ENCODE measurements at places on chromosomes 6 and 20. TPM values are rescaled to one million over a fixed set of nuclear protein-coding genes. Genes with fewer than 3 reads are reported as not detected.
A peak's percentile ranks its signal among the peaks of the same experiment; 100 is the strongest.

Gene TMEM200A
- 0.39 TPM for total RNA-seq

GRCh38 chr6:13400772-13401171 is 72.4 kb upstream of the TBC1D7 start:
- no peak for DNase-seq

Gene FNDC1
- 0.86 TPM for total RNA-seq

DNA sequence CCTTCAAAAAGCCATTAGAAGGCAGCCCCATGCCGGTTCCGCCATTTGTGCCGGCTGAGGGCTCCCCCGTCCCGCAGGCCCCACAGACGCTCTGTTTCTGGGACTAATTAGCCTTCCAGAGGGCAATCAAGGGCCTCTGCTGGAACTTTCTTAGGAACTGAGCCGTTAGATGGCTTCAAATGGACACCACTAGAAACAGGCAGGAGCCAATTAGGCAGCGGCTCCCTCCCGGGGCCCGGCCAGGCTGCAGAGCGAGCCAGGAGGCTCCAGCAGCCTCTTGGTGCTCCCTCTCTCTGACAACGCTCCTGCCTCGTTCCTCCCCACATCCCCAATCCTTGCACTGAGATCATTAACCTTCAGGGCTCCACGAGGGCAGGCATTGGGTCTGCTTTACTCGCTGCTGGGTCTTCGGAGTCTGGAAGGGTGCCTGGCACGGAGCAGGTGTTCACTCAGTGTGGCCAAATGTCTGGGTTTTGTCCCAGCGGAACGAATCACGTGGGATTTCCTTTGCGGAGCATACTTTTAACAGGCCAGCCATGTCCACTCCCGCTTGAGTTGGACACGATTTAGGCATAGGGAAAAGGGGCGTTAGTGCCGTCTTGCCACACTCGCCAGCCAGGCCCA is 98.3 kb downstream of the TMEM242 start:
- no peak for DNase-seq

- DNase-seq: no peak
Observed at GRCh38 chr6:2478200-2478599, 232.8 kb upstream of the GMDS start.

Gene RNF144B
- total RNA-seq: 17.2 TPM

Gene DDX39B
- total RNA-seq: 173 TPM

Gene MPIG6B
- not detected for total RNA-seq

Gene VNN1
- total RNA-seq: 0.83 TPM

DNA sequence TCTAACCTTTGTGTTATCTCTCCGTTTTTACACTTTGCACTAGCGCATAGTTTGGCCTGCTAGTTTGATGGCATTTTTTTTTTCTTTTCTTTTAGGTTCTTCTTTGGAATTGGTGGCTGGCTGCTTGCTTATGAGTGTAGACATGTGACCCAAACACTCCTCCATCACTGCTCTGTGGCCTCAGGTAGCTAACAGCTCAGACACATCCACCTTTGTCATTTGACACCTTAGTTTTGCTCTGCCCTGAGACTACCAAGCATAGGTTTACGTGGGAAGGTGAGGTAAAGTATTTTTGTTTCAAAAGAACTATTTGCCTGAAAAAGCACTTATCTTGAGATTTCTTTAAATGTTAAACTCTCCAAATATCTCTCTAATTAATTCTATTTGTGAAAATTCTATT is 368.4 kb upstream of the MAP3K7 start:
- no peak for DNase-seq

DNA sequence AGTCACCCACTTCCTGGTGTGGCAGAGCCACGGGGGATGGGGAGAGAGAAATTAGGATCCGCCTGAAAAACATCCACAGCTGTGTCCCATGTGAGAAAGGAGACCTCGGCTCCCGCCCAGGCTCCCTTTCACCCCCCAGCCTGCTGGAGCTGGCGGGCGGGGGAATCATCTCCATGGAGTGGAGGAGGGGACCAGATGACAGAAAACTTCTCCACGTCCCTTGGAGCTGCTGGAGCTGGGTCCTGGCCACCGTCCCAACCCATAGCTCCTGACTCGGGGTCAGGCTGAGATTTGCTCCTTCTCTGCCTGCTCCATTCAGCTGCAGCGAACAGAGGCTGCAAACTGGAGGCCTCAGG is 113.8 kb downstream of the CEBPB start:
- DNase-seq: peak; percentile 82

Gene CCM2L
- total RNA-seq: 8.9 TPM

DNA sequence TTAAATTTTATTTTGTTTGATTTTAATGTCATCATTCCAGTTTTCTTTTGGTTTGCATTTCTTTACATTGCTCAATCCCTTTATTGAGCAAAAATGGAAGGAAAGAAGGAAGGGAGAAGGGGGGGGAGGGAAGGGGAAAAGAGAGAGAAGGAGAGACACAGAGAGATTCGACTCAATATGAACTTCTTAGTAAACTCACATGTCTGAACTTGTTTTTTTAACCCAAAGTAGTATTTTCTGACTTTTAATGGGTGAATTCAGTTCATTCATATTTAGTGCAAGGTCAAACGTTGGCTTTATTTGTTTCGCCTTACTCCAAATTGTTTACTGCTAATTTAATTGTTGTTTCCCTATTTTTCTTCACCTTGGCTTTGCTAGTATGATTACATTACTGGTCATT is 278.6 kb downstream of the COL12A1 start:
- no peak for DNase-seq

Gene PI3
- not detected for total RNA-seq

Gene EPPIN
- total RNA-seq: not detected

- DNase-seq: no peak
Observed at GRCh38 chr20:49762940-49763766, 49.5 kb upstream of the B4GALT5 start.

DNA sequence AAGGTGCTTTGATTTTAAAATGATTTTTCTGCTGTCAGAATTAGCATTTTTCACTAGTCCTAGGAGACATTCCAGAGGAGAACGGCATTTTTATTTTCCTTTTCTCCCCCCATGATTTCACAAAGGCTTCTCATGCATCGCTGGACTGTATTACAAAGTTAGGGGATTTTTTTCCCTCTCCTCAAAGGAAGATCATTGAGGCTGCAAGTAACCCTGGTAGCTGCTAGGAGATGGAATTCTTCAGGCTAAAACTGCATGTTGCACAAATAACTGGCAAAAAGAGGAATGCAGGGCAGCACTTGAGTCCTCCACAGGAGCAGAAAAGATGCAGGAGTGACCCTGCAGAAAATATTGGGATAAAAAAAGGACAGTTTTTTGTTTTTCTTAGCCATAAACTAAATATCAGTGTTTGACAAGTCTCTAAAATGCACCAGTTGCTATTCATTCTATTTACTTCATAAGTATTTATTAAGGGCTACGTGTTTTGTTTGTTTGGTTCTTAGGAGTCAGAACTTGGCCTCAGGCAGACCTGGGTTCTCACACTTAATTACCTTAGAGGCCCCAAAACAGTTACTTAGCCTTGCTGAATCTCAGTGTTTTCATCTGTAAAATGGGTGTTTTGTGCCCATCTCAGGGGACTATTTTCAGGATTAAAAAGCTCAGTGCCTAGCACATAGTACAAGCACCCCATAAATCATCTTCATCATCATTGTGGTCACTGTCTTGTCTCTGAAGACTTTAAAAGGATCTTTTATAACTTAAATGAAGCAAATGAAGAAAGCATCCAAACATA is 144.5 kb upstream of the ID4 start:
- no peak for DNase-seq

GRCh38 chr6:133207754-133208153 is 33.4 kb upstream of the EYA4 start:
- no peak for DNase-seq

DNA sequence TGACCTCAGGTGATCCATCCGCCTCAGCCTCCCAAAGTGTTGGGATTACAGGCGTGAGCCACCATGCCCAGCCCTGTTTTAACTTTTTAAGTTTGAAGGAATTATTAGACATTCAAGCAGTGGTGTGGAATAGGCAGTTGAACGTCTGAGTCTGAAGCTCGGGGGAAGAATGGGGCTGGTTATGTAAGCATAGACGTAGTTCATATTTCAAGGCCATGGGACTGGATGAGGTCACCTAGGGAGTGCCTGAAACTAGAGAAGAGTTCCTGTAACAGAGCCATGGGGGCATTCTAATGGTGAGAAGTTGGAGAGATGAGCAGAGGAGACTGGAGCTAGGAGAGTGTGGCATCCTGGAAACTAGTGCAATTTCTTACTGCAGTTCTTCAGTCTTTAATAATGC is 6.4 kb downstream of the CDKAL1 start:
- DNase-seq: no peak

GRCh38 chr6:69820438-69820837 is 23.6 kb upstream of the LMBRD1 start:
- no peak for DNase-seq

GRCh38 chr6:1327630-1328029 is 15.7 kb downstream of the FOXQ1 start:
- no peak for DNase-seq

DNA sequence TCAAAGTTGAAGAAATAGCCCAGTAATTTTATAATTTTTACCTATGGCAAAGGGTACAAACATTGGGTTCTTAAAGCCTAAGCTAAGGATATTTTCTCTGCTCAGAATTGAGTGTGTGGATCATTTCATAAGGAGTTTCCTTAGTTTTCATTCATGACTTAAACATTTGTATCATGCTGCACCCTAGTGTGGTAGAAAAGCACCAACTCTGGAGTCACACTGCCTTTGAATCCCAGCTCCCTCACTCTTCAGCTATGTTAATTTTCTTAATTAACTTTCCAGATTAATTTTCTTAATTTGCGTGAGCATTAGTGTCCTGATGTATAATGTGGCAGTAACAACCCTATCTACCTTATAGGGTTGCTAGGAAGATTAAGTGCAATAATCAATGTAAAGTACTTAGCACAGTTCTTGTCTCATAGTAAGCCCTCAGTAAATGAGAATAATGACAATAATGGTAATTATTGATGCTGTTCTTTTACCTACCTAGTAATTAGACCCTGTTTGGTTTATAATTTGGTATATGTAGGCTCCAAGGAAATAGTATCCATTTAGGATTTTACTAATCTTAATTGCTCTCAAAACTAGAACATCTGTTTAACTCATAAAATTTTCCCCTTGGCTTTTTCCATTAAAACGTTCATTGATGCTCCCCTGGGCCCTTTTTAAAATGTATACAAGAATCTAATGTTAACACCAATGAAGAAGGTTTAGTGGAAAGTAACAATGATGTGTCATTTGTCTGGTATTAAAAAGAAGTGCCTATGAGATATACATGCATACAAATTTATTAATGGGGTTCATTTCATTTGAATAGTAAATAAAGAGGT is 31.6 kb downstream of the DSE start:
- DNase-seq: no peak

Gene CNKSR3
- total RNA-seq: 30.1 TPM

DNA sequence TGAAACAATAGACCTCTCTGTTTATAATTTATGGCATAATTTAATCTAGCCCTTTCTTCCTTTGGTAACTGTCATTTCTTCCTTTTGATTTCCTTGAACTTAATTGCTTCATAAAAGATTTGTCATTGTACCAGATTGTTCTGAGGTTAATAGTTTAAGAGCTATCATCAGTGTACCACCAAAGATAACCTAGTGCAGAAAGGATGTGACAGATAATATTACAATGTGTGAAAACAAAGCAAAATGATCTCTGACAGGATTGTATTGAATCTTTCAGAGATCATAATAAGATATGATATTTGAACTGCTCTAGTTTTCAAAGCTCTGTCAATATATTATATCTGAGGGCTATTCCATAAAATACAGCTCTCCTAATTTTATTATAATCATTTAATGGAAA is 132.1 kb upstream of the PTCHD4 start:
- no peak for DNase-seq
